A172 (cell line): ENCODE measurements at places on chromosomes 2 and 18.
A peak's percentile ranks its signal among the peaks of the same experiment; 100 is the strongest.

DNA sequence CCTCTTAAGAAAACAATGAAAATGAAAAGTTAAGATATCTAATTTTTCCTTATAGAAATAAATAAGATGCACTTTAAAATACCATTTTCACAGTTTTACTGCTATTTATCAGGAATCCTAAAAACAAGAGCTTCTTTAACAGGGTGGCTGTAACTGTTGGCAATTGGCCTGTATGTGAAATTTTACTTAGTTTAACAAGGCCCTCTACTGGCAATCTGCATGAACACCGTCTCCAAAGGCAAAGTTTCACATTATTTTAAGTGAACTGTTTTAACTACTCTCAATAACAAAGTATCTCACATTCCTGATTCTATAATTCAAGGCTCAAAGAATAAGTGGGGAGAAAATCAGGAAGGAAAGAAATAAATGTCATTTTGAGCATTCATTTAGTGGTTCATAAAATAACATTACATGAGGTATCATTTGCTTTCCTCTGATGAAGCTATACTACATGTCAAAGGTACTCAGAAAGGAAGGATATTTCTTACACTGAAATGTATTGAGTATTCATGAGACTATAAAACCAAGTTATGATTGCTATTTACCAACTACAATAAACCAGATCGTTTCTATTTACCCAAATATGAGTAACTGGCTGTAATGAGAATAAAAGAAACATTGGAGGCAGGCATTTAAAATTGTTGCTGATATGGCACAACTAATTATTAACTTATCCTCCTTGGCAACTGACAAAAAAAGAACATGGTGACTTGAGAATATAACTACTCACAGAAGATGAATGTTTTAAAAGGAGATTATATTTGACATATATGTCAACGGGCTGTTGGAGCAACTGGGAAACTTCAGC is 7.0 kb downstream of the NCKAP5 start:
- DNase-seq = peak; percentile 69

DNA sequence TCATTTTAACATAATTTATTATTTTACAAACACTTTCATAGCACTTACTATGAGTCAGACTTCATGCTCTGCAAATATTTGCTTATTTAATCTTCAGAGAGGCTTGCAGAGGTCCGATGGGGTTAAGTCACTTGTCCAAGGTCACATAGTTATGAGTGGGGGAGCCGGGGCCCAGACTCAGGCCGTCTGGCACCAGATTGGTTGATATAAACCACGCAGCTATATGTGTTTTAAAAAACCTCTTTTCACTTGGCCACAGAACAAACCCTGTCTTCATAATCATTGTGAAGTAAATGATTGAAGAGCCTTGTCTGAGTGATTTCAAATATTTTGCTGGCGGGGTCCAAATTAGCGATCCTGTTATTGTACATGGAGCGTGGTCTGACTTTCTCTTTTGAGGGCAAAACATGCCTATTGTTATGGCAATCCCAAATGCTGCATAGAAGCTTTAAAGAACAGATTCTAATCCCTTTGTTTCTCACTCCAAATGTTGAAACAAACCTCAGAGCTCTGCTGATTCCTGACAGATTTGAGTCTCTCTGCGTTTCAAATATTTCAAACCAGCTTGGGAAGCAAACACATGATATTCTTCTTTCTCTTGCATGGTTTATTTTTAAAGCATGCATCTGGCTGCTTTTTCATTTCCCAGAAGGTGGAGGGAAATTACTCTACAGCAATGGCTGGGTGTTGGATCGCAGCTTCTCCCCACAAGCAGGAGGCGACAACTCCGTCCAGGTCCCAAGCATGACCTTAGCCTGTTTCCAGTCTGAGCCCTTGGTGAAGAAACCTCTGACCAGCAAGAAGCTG is 142.4 kb downstream of the DDX1 start:
- DNase-seq = peak; percentile 36

DNA sequence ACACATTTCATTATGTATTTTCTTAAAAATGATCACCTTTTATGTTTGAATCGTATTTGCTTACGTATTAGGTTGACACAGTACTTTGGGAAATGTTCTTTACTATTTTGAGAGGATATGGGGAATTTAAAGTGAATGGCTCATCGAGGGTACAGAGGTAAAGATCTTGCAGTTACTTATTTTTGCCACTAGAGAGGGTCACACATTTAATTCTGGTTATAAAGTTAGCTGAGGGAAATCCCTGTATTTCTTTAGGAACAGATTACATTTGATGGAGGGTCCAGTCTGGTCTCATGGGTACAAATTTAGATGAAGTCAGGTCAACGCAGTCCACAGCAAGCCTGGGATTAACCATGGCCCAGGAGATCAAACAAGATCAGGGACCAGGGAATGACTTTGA is 24.5 kb downstream of the DYNC2LI1 start:
- DNase-seq = no peak

GRCh38 chr2:15613736-15614429 is 22.2 kb downstream of the DDX1 start:
- DNase-seq = no peak

DNA sequence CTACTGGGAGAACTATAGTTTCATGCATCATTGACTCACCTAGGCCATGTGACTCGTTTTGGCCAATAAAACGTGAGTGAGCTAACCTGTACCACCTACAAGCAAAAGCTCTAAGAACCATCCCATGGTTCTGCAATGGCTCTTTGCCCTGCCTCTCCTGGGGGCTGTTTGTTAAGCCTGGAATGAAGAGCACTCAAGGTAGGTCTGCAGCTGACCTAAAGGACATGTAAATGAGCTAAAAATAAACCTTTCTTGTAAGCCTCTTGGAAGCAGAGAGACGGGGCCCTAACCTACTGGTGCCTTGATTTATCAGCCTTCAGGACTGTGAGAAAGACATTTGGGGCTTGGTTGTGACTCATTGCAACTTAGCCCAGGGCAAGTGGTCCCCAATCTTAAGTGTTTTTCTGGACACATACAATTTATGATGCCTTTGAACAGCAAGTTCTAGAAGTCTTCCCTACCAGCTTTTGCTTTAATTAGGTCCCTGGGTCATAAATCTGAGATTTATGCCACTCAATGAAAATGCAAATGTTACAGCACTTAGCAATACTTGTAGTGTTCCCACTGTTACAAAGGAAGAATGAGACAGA is 107.4 kb downstream of the OSBPL6 start:
- DNase-seq = no peak

GRCh38 chr18:51290860-51291259 is 93.4 kb upstream of the MEX3C start:
- no peak for DNase-seq

DNA sequence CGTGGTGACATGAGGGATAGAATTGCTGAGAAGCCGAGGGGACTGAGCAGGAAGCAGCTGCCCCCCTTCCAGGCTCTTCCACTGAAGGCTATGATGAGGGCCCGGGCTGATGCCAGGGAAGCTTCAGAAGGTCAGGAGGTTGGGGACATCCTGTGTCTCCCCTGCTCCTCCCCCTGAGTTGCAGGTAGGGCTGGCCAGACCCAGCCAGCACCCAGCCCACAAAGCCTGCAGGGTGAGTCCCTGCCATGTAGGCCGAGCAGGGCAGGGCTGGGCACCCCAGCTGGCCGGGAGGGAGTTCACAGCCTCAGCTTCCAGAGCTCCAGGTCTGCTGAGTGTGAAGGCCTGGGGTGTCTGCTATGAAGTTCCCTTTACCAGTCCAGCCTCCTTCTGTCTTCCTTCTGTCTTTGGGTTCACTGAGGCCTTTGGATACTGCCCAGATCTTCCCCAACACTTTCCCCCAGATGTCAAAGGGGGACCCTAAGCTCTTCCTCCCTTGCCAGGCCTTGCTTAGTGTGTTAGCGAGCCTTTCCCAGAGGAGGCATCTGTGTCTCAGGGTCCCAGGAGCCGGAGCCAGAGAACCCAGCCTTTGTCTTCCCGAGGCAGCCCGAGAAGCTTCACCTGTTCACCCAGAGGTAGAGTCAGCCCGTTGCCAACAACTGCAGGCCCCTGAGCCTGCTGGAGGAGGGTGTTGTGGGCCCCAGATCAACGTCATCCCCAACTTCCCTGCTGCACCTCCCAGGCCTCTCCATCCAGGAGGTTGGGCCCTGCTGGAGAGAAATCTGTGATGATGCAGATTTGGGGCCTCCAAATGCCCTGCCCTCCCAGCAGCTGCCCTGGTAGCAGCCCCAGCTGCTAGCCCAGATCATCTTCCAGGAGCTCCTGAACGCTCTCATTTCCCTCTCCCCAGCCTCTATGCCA is 3.6 kb upstream of the NCL start:
- DNase-seq = no peak

- DNase-seq = no peak
These were observed 590.3 kb upstream of the CDH2 start for GRCh38 chr18:28767201-28767600.

DNA sequence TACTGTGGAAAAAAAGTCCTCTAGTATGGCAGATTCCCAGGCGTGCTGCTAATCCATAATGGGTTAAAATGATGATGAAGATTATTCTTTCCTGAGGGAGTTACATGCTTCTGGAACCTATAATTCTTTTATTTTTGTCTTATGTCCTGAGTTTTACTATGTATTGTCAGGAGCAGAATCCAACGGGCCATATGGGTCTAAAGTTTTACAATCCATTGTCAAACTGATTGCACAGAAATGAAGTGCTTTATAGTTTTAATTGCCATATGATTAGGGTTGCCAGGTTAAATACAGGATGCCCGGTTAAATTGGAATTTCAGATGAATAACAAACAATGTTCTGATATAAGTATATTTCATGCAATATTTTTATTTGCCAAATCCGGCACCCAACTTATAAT is 100.9 kb upstream of the MAP3K20 start:
- DNase-seq = no peak

DNA sequence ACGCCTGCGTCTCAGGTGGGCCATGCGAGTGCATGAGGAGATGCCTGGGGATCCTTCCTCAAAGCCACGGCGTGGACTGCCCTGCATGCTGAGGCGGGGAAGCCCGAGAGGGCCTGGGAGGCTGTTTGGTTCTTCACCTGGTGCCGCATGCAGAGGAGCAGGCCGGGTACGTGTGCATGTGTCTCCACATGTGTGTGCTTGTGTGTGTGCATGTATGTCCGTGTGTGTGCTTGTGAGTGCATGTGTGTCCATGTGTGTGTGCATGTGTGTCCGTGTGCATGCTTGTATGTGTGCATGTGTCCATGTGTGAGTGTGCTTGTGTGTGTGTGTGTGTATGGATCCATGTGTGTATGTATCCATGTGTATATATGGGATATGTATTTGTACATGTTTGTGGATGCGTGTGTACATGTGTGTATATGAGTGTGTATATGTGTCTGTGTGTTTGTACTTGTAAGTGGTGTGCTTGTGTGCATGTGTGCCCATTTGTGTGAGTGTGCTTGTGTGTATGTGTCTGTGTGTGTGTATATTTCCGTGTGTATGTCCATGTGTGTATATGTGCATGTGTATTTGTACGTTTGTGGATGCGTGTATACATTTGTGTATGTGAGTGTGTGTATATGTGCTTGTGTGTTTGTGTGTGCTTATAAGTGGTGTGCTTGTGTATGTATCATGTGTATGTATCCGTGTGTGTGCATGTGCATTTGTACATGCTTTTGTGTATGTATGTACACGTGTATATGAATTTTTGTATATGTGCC is 79.0 kb downstream of the PTGR3 start:
- no peak for DNase-seq

- DNase-seq = no peak
These were observed 615.6 kb upstream of the SOX11 start for GRCh38 chr2:5076599-5076998.

GRCh38 chr2:74502720-74503505 is 3.5 kb upstream of the LBX2 start:
- DNase-seq = peak; percentile 42

DNA sequence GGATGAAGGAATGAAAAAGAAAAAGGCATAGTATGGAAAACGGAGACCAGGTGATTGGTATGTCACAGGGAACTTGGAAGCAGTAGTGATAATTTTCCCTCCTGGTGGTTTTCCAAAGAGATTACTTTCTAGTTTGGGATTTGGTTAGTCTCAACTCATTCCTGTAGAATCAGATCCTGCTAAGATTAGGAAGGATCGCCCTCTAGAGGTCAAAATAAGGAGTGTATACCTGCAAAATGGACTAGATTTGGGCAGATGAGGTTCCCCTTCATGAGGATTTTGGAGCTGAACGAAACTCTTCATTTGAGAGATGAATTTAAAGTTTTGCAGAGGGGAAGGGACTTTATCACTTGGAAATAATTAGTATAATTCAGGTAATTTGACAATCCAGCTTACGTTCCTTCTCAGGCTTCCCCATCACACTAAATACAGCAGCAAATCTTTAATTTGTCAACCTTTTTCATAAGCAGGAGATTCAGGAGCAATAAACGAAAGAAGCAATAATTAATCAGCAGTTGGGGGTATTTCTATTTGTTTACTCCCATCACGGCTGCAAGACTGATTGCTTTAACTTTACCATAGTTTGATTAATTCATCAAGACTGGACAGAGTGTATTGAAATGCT is 65.2 kb downstream of the CCDC195 start:
- DNase-seq = peak; percentile 58

- DNase-seq = no peak
These were observed 78.7 kb upstream of the RGPD5 start for GRCh38 chr2:109715313-109715805.
